ENCODE measurements at places on chromosomes 5 and 9. TPM values are rescaled to one million over a fixed set of nuclear protein-coding genes. Genes with fewer than 3 reads are reported as not detected.

TMEM8B gene
- 11.3 TPM for total RNA-seq

OR1L1 gene
- not detected for total RNA-seq

AGXT2 gene
- total RNA-seq = not detected

GRXCR2 gene
- not detected for total RNA-seq

FABP6 gene
- total RNA-seq = 2.9 TPM

CDH6 gene
- 5.2 TPM for total RNA-seq

DMRT2 gene
- 2.5 TPM for total RNA-seq

POU5F2 gene
- 3.2 TPM for total RNA-seq

SMIM32 gene
- not detected for total RNA-seq

AQP7 gene
- total RNA-seq = 6.4 TPM

DNA sequence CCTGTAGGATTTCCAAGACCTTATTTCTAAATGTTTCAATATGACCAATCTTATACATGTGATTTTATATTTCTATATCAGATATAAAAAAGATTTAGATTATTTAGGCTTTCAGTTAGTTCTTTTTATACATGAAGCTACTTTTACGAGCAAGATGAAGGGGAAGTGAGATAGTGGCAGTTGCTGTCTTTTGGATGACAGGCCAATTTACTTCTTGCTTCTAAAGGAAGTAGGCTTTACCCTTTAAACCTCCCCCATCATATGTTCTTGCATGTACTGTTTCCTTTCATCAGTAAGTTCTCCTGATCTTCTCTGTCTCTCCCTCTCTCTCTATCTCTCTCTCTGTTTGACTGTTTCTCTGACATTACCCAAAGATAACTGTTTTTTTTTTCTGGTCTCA is 4.0 kb upstream of the TYRP1 start:
- H3K4me1 ChIP-seq = no peaks in the 10 kb centered on the region
- no peak overlapping the region for H3K4me3 ChIP-seq
- no peaks in the 10 kb centered on the region for H3K27me3 ChIP-seq
- no peaks in the 10 kb centered on the region for H3K36me3 ChIP-seq
- no peak overlapping the region for H3K27ac ChIP-seq
- DNase-seq = no peak

DNA sequence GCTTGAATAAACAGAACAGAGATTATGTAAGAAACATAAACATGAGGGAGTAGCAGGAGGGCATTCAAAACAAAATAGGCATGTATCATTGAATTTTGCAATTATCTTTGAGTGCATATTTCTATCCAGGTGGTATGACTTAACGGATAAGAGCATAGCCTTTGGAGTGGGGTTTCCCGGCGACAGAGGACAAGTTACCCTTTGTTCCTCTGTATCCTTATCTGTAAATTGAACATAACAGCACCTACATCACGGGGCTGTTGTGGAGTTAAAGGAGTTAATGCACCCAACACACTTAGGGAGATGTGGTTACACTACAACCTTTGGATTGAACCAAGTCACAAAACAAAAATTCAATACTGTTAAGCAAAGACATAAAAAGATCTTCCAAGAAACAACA is 314.6 kb upstream of the KIF2A start:
- H3K27me3 ChIP-seq = no peaks in the 10 kb centered on the region
- H3K4me1 ChIP-seq = no peaks in the 10 kb centered on the region
- no peaks in the 10 kb centered on the region for H3K36me3 ChIP-seq
- no peak overlapping the region for H3K27ac ChIP-seq

- no peak overlapping the region for H3K27ac ChIP-seq
- no peaks in the 10 kb centered on the region for H3K36me3 ChIP-seq
- H3K27me3 ChIP-seq = no peaks in the 10 kb centered on the region
Measured at GRCh38 chr9:135770203-135770535, 68.2 kb downstream of the KCNT1 start.

GRCh38 chr9:91245431-91246313 is 116.0 kb downstream of the AUH start:
- H3K27ac ChIP-seq = no peak overlapping the region
- H3K4me1 ChIP-seq = no peaks in the 10 kb centered on the region
- peaks cover 3% of the 10 kb centered on the region for H3K36me3 ChIP-seq
- H3K4me3 ChIP-seq = no peak overlapping the region

- H3K4me3 ChIP-seq = no peak overlapping the region
- no peaks in the 10 kb centered on the region for H3K36me3 ChIP-seq
- peaks cover 9% of the 10 kb centered on the region for H3K4me1 ChIP-seq
- no peaks in the 10 kb centered on the region for H3K27me3 ChIP-seq
- no peak for DNase-seq
Measured at GRCh38 chr5:93395010-93395409, 186.0 kb downstream of the NR2F1-AS1 start.

DNA sequence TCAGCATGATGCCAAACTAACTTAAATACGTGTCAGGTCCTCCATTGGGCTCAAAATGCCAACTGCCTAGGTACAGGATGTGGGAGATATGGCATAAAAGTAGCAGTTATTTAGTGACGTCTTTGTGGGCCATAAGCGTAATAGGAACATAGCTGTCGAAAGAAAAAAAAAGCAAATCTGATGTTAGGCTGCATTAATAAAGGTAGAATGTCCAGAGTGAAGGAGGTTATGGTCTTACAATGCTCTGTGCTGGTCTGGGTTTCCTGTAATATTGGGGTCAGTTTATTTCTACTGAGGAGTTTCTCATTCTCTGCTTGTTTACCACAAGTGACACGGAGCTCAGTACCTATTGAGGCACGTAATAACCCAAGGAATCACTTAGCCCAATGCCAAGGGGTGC is 33.4 kb upstream of the SYNPO start:
- no peak overlapping the region for H3K4me3 ChIP-seq
- no peak for DNase-seq
- no peaks in the 10 kb centered on the region for H3K27me3 ChIP-seq
- no peak overlapping the region for H3K27ac ChIP-seq

DNA sequence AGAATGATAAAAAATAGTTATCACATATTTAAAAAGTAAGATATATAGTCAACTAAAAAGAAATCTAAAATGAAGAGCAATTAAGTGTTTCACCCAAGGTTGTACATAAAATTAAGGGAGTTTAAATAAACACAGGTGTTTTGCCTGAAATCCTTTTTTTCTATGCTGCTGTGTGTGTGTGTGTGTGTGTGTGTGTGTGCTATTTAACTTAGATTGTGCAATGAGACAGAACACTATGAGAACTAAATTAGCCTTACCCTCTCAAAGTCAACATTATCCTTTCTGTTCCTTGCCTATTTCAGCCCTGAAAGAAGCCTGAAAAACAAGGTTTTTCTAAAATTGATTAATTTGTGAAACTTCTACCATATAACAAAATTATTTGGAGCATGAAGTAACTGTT is 516.2 kb downstream of the ELAVL2 start:
- H3K27ac ChIP-seq = no peak overlapping the region
- H3K27me3 ChIP-seq = no peaks in the 10 kb centered on the region
- no peaks in the 10 kb centered on the region for H3K36me3 ChIP-seq
- no peaks in the 10 kb centered on the region for H3K4me1 ChIP-seq

GRCh38 chr9:37575001-37575400 is 1.2 kb downstream of the FBXO10 start:
- peaks cover 27% of the 10 kb centered on the region for H3K4me1 ChIP-seq
- H3K36me3 ChIP-seq = no peaks in the 10 kb centered on the region
- H3K4me3 ChIP-seq = peak overlapping the region; percentile 78
- peak overlapping the region; percentile 90 for H3K27ac ChIP-seq

DNA sequence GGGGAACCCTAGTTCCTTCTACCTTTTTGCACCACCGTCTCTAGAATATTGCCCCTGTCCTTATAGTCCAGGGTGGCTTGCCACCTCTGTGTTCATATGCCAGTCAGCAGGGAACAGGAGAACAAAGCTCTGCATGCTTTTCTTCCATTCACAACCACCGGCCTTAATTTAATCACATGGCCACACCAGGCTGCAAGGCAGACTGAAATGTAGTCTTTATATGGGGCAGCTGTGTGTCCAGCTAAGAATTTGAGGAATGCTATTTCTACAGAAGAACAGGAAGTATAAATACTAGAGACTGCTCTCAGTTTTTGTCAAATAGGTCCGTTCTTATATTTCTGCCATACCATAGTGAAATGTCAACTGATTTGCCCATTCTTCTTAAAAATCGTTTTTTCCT is 5.8 kb downstream of the C5orf22 start:
- H3K27me3 ChIP-seq = no peaks in the 10 kb centered on the region
- H3K27ac ChIP-seq = no peak overlapping the region
- no peak overlapping the region for H3K4me3 ChIP-seq
- peaks cover 67% of the 10 kb centered on the region for H3K36me3 ChIP-seq
- peaks cover 11% of the 10 kb centered on the region for H3K4me1 ChIP-seq
- no peak for DNase-seq

DNA sequence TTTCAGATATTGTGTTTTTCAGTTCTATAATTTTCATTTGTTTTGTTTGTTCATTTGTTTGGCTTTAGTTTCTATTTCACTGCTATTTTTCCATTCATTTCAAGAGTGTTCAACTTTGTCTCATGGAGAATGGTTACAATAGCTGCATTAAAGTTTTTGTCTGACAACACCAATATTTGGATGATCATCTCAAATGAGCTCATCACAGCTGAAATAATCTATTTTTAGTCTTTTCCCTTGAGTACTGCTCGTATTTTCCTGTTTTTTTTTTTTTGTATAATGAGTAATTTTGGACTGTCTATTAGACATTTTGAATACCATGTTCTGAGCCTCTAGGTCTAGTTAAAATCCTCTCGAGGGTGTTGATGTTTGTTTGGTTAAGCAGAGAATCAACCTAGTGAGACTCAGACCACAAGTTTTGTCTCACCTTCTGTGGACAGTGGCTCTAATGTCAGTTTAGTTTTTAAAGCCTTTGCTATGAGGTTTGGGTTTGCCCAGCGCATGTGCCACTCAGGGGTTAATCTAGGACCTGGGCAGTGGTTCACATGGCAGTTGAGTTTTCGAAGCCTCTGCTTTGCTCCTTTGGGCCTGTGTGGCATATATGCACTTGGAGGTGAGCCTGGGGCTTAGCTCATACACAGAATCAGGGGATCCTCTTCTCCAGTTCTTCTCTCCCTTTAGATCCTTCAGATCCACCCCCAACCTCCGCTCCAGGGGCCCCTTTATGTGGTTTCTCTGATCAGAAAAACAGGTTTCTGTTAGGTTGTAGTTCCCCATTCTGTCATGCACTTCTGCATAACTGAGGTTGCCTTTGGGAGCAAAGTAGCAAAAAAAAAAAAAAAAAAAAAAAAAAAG is 79.8 kb downstream of the ARSB start:
- DNase-seq = no peak
- peaks cover 28% of the 10 kb centered on the region for H3K4me1 ChIP-seq
- no peaks in the 10 kb centered on the region for H3K36me3 ChIP-seq
- no peaks in the 10 kb centered on the region for H3K27me3 ChIP-seq
- no peak overlapping the region for H3K27ac ChIP-seq

GRCh38 chr5:174355208-174355612 is 309.7 kb downstream of the NSG2 start:
- no peaks in the 10 kb centered on the region for H3K27me3 ChIP-seq
- H3K4me1 ChIP-seq = no peaks in the 10 kb centered on the region
- no peak overlapping the region for H3K27ac ChIP-seq
- no peak for DNase-seq
- H3K4me3 ChIP-seq = no peak overlapping the region

GRCh38 chr5:98308960-98309359 is 464.5 kb upstream of the RGMB start:
- H3K4me1 ChIP-seq = no peaks in the 10 kb centered on the region
- H3K27ac ChIP-seq = no peak overlapping the region
- H3K36me3 ChIP-seq = no peaks in the 10 kb centered on the region

- no peaks in the 10 kb centered on the region for H3K27me3 ChIP-seq
- H3K4me3 ChIP-seq = no peak overlapping the region
- no peak overlapping the region for H3K27ac ChIP-seq
- peaks cover 6% of the 10 kb centered on the region for H3K4me1 ChIP-seq
- no peak for DNase-seq
Measured at GRCh38 chr5:132325691-132326090, 31.5 kb downstream of the SLC22A4 start.

All from vagina (tissue), 2 donors.